ENCODE measurements at places on chromosomes 3 and 15. TPM values are rescaled to one million over a fixed set of nuclear protein-coding genes. Genes with fewer than 3 reads are reported as not detected.

PLSCR2 gene
- not detected for total RNA-seq

UQCRC1 gene
- total RNA-seq: 199 TPM

CCR8 gene
- not detected for total RNA-seq

GNAT1 gene
- not detected for total RNA-seq

KLHL40 gene
- not detected for total RNA-seq

IL20RB gene
- not detected for total RNA-seq

OXSR1 gene
- 28.8 TPM for total RNA-seq

TMEM212 gene
- not detected for total RNA-seq

Measured in sigmoid colon (tissue), 7 donors.